NCI-H2081 treated with DMSO at 0.1 percent for 48 hours (cell line): ENCODE measurements at places on chromosomes 4 and X.
A peak's percentile ranks its signal among the peaks of the same experiment; 100 is the strongest.

DNA sequence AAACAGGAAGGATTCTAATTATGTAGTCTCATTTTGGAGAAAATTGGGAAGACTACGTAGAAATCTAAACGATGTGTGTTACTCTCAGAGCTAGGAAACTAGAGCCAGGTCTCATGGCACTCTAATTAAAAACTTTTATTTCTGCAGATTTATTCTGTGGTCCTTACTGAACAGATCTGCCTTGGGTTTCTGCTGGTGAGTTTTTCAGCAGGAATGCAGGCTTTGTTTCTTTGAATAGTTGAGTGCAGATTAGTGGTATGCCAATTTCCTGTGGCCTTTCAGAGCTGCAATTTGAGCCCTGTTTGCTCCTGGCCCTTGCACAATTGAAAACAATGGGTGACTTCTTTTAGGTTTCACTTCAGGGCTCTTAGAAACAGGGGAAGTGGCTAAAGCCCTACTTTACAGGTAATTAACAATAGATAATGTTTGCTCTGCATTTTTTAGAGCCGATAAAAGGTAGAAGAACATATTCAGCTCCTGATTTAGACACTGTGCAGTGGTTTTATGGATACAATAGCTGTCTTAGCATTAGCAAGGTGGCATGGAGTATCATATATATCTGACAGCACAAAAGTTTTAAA is 21.8 kb downstream of the SPRY1 start:
- DNase-seq: peak; percentile 27

DNA sequence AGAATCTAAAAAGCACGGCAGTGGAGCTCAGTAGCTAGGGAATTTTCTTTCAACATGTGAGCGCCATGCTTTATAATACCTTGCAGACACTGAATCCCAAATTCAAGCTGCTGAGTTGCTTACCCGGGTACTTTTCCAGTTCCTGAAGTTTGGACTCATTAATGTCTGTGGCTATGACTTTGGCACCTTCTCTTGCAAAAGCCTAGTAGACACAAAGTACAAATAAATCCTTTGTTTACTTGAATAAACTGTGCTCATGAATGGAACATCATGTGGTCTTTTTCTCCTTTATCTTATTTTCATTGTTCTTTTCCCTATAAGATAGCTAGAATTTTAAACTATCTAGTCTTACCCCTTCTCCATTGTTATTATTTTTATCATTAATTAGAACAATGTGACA is 4.6 kb downstream of the BDH2 start:
- no peak for DNase-seq

DNA sequence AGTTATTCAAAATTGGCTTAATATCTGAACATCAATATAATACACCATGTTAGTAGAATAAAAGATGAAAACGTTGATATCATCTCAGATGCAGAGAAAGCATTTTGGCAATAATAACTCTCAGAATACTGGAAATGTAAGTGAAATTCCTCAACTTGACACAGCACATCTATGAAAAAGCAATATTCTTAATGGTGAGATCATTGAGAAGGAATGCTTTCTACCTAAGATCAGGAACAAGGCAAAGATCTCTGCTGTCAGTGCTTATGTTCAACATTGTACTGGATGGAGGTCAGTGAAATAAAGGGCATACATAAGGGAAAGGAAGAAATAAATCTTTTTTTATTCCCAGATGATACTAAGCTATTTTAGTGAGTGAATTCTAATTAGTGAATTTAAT is 40.6 kb downstream of the MRPL1 start:
- DNase-seq: no peak

DNA sequence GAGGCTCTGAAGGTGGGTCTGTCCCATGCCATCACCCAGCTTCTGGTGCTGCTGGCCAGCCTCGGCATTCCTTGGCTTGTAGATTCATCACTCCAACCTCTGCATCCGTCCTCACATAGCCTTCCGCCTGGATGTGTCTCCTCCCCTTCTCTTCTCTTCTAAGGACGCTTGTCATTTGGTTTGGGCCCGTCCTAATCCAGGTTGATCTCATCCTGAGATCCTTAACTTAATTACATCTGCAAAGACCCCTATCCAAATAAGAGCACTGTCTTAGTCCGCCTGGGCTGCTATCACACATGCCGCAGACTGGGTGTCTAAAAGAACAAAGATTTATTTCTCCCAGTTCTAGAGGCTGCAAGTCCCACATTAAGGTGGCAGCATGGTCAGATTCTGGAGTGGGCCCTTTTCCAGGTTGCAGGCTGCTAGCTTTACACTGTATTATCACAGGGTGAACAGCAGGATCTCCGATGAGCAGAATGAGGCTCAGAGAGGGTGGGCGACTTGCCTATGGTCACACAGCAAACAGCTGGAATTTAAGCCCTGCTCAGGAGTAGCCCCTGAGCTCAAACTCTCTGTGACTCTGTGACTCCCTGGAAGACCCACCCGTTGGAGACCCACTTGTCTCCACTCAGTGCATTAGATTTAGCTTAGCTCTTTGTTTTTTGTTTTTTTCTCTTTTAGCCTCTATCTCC is 113.1 kb downstream of the STK32B start:
- DNase-seq: no peak

- DNase-seq: no peak
These were observed 34.4 kb upstream of the ARHGEF6 start for GRCh38 chrX:136814847-136815750.

GRCh38 chrX:109696146-109696740 is 36.8 kb downstream of the ACSL4 start:
- DNase-seq: no peak

- DNase-seq: no peak
These were observed 11.4 kb downstream of the NR3C2 start for GRCh38 chr4:148430854-148431253.

DNA sequence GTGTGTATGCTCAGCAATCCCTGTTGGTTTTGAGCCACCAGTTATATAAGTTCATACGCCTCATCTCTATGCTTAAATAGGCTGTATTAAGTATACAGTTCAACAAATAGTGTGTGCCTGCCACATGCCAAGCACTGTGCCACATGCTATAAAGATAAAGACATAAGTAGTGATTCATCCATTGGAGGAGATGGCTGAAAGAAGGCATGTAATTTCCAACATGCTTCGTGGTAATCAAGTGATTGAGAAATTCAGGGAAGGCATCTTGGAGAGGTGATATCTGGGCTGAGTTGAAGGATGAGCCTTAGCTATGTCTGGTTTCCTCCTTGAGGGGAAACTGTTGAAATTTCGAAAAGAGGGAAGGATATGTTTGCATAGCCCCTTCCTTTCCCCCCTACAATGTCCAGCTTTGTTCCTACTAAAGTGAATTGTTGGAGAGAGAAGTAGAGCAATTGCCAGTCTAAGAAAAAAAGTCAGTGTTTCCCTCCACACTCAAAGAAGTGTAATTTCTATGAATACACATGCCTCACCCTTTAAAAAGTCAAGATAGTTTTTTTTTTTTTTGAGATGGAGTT is 96.5 kb downstream of the ARHGAP10 start:
- no peak for DNase-seq

DNA sequence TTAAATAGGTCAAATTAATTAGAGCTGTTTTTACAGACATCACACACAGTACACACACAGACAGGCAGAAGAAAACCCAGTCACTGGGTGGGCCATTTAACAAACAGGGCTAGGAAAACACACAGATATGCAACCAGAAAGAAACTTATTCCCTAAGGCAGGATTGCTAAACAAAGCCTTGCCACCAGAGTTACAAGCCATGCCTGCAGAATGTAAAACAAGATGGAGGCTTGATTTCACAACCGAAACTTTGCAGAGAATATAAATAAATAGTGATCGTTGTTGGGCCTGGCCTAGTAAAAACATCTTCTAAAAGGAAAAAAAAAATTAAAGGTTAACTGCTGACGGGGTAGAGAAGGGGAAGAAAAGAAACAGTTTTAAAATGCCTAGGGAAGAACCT is 212.3 kb downstream of the NAP1L3 start:
- no peak for DNase-seq

DNA sequence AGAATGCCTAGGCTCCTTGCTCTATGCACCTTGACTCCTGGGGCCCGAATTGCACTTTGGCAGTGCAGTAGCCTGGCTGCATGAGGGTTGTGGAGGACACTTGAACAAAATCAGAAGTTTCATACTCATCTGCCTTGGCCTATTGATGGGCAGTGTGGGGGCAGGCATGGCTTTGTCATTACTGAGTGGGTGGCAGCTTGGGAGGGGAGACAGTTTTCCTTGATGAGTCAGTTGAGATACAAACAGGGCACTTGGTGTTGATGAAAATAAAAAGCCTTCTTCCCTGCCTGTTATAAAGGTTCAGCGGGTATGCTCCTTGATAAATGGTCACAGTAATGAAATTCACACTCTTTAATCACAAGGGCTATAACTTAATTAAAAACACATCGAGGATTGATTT is 126.8 kb upstream of the MAMLD1 start:
- DNase-seq: no peak

DNA sequence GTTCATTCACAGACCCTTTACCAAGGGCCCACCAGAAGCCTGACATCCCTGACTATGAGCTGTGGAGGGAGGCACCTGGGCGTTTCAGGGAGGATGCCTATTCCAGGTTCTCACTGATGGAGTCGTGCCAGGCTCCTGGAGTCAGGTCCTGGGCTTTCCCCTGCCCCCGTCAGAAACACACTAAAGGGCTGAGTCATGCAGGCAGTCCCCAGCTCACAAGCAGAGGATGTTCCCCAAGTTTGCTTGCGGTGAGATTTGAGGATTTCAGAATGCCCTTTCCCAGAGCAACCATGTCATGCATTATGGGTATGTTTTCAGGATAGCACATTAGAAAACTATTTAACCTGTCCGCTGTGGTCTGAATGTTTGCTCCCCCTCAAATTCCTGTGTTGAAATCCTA is 45.2 kb downstream of the FHDC1 start:
- DNase-seq: no peak

DNA sequence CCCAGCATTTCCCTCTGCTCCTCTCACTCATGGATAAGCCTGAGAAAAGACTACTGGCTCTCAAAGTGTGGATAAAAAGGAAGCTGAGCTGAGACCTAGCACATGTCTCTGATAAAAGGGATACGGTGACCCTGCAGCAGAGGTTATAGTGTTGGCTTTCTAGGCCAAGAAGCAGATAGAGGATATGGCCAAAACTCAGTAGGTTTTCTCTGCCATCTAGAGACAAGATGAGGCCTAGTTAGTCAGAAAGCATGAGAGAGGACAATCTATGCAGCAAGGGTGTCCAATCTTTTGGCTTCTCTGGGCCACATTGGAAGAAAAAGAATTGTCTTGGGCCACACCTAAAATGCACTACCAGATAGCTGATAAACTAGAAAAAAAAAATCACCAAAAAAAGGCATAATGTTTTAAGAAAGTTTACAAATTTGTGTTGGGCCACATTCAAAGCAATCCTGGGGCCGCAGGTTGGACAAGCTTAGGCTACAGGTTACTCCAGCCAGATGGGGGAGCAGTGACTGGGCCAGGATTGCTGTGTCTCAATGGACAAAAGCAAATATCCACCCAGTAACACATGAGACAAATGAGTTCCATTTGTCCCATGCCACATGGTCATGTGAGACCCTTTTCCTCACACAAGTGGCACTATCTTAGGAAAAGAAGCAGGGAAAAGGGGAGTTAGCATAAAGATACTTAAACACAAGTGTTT is 411.4 kb downstream of the INPP4B start:
- no peak for DNase-seq

DNA sequence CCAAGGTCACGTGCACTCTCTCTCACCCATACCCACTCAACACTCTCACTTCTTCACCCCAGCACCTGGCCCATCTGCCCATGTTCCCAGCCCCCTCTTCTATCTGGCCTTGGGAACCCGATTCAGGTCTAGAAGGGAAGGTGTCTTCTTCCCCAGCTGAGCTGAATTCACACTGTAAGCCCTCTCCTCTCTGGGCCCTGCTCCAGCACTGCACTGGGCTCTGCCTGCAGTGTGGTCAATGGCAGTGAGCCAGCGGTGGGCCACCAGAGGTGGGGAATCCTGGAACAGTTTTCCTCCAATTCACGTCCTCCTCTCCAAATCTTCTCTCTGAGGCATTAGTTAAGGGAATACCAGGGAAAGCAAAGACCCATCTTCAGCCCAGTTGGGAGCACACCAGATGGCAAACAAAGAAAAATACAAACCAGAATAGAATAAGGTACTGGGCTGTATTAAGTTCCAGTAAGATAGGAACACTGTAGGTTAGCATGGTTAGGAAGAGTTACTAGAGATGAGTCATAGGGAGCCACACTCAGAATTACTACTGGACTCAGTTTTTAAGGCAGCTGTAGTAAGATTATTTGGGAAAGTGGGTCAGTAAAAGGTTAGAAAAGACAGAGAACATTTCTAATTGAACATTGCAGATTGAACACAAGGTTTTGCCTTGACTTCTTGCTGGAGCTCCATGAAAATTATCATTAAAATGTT is 5.0 kb downstream of the AWAT2 start:
- DNase-seq: no peak

DNA sequence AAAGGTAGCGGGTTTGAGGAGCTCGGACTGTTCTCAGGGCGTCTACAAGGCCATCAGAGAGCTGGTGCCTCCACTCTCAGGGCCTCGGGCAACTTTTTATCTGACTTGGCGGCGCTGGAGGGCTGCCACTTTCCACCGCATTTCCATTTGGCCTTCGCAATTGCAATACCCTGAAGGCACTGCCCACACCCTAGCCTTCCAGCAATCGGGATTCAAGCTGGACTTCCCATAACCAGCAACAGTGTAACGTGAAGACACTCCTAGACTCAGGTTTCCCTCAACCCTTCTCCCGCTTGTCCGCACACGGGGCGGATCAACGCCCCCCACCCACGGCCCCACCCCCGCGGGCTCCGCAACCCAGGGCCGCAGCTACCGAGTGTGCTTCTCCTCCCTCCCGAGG is 50.2 kb upstream of the BCOR start:
- DNase-seq: no peak

DNA sequence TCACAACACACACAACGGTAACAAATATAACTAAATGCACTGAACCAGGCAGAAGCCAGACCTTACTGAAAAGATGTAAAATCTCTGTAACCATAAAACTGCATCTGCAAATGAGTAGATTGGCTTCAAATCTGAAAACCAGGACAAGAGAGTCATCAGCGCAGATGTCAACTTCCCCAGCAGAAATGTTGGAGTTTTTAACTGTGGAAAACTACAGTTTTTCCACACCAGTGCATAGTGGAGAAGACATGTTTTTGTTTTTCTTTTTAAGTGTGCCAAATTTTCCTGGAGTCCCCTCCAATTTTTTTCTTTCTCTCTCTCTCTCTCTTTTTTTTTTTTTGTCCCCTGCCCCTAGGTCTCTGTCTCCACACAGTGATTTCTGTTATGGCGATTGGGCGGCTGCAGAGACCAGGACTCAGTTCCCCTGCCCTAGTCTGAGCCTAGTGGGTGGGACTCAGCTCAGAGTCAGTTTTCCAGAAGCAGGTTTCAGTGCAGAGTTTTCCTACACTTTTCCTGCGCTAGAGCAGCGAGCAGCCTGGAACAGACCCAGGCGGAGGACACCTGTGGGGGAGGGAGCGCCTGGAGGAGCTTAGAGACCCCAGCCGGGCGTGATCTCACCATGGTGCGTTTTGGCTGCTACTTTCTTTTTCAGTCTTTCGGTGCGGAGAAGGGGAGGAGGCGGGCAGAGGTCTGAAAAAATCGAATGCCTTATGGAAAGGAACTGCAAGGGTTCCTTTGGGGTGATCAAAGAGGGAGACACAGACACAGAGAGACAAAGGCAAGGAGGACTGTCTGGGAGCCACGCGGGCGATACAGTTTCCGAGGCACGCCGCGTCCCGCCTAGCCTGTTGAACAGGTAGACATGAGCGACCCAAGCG is at the start of gene GUCY1A1:
Gene GUCY1A1, plus strand, starts transcription at position 505 of the 878 bp plus-strand sequence. CDS start 30,020 bp downstream, outside the sequence.
- no peak for DNase-seq

GRCh38 chr4:52712251-52713130 is 38.7 kb downstream of the ERVMER34-1 start:
- peak; percentile 80 for DNase-seq
